ENCODE measurements at places on chromosomes 11 and 22. TPM values are rescaled to one million over a fixed set of nuclear protein-coding genes. Genes with fewer than 3 reads are reported as not detected.

The HEPACAM gene
- not detected for total RNA-seq

The OR51I1 gene
- not detected for total RNA-seq

The MYRF gene
- 0.03 TPM for total RNA-seq

The TRIM51 gene
- not detected for total RNA-seq

The SCGB1D2 gene
- total RNA-seq = not detected

The AIFM3 gene
- not detected for total RNA-seq

The RAB38 gene
- 0.40 TPM for total RNA-seq

The TBX1 gene
- 42.6 TPM for total RNA-seq

- no peak for DNase-seq
These were observed 322.2 kb downstream of the LUZP2 start for GRCh38 chr11:24819006-24819405.

GRCh38 chr11:111521135-111521534 is 6.6 kb downstream of the HOATZ start:
- no peak for DNase-seq

- DNase-seq = no peak
These were observed 215.6 kb downstream of the DDX10 start for GRCh38 chr11:108880510-108880909.

DNA sequence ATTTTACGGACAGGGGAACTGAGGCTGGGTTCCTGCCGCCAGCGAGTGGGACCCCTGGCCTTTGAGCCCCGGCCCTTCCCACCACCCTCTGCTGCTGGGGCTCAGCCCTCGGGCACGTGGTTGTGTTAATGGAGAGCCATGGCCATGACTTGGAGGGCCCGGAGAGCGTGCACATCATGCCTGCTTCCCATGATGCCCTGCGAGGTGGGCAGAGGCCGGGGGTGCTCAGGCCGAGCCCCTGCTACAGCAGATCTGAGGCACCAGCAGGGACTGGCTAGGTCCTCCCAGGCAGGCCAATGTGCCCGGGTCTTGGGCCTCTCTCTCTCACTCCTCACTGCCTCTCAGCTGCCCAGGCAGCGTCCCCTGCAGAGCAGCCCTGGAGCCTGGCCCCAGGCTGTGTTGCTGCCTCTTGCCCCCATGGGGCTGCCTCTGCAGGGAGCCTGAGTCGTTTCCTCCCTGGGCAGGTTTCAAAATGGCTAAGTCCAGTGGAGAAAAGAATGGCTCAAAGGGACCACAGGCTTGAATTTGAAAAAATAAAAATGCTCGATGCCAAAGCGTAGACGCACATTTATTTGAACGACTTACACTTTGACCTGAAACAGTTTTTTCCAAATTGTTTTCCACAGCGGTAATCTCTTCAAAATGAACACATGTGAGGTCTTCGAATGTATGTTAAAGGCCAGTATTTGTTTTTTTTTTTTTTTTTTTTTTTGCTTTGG is 72.6 kb upstream of the CLDN5 start:
- no peak for DNase-seq

- peak; percentile 24 for DNase-seq
These were observed 73.1 kb downstream of the TMPRSS5 start for GRCh38 chr11:113632981-113633380.

DNA sequence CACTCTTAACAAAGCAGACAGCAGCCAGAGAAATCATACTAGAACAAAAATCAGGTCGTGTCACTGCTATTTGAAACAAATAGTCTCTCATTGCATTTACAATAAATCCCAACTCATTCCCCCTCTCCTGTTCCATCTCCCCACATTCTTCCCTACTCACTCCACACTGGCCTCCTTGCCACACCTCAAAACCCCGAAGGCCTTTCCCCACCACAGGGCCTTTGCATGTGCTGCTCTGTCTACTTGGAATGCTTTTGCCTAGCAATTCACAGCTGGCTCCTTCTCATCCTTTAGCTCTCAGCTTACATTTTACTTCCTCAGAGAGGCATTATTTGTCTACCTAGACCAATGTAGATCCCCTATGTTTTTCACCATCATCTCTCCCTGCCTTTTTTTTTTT is 6.3 kb upstream of the THOC5 start:
- DNase-seq = no peak

DNA sequence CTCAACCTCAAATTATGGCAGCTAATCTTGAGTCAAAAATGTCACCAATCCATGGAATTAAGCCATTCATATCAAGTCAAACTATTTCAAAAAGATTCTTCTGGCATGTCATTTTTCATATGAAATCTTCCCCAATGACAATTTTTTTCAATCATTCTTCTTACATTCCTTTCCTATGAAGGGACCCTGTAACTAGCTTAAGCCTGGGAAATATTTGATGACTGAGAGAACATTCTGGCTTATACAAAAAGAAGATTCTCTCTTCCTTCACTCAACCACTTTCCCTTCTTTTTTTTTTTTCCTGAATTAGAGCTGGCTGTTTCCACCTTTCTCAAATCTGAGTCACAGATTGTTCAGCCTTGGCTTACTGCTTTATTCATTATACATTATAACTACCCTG is 903.7 kb downstream of the FAM181B start:
- DNase-seq = no peak

DNA sequence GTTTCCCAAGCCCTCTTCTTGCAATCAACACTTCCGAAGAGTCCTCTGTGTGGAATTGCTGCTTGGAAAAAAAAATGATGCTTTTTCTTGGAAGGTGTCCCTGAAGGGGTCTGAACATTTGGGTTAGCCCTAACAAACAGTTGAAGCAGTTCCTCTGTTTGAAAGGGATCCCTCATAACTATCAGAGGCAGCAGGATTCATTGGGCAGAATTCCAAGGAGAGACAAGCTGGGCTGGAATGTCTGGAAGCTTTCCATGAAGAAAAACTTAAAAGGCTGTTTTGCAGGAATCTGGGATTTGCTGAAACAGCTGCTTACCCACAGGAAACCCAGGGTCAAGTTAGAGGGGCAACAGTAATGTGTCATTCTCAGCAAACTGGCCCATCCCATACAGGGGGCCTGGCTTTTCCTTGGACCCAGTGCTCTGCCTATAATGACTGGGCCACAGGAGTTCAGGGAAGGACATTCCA is 3.1 kb downstream of the CSNK2A3 start:
- peak; percentile 93 for DNase-seq
